ENCODE measurements at places on chromosomes 11 and 22.

DNA sequence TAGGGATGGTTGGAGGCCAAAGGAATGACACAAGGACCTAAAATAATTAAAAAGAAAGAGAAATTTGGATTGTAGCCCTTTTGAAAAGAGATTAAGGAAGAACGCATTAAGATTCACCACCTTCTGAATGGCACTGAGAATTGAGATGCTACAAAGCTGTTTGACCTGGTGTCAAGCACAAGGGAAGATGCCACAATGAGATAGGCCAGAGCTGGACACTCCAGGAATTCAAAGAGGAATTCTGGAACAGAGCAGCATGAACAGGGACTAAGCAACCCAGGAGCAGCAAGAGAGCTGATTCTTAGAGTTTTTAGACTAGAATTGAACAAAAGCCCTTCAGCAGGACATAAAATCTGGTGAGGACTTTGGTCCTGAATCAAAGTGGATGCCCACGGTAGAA, 11.6 kb upstream of the CECR2 start:
- DNase-seq: no peak
- H3K4me1 ChIP-seq: peaks cover 20% of the 10 kb centered on the region
- no peaks in the 10 kb centered on the region for H3K36me3 ChIP-seq
- peak overlapping the region; percentile 41 for H3K27ac ChIP-seq
- H3K27me3 ChIP-seq: no peaks in the 10 kb centered on the region
- H3K4me3 ChIP-seq: no peak overlapping the region

GRCh38 chr22:43342347-43343261, 568 bp downstream of the SCUBE1 start:
- H3K4me3 ChIP-seq: peak overlapping the region; percentile 87
- peaks cover 83% of the 10 kb centered on the region for H3K27me3 ChIP-seq
- peaks cover 57% of the 10 kb centered on the region for H3K4me1 ChIP-seq
- H3K27ac ChIP-seq: no peak overlapping the region
- DNase-seq: peak; percentile 45

DNA sequence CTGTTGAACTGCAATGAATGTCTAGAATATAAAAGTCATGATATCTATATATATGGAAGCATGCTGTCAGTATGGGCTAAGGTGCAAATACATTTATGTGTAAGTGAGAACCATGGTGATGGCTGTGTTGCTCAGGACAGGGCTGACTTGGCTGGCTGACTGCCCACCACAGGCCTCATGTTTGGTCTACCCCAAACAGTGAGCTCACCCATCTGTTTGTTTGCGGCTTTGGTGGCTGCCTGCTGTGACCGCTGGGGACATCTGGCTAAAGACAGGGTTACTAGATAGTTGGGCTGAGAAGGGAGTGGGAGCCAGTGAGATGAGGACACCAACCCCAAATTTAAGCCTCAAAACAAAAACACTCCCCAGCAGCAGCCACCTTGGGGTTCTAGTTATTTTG, 6.3 kb downstream of the CD44 start:
- no peaks in the 10 kb centered on the region for H3K36me3 ChIP-seq
- no peak overlapping the region for H3K27ac ChIP-seq
- H3K4me3 ChIP-seq: no peak overlapping the region

DNA sequence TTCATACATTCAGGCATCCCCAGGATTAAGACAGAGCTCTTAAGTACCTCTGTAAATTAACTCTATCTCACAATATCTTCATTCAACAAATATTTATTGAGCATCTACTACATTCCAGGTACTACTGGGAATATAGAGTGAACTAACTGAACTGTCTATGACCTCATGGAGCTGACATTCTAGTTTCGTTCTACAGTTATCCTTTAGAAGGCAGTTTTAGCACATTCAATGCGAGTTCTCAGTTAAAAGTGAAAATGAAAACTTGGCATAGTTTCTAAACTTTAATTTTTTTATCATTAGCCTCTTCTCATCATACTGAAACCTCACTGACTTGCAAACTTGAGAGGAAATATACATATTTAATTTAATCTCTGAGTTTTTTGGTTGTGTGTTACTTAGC, 10.7 kb upstream of the MS4A6E start:
- no peaks in the 10 kb centered on the region for H3K36me3 ChIP-seq
- no peak for DNase-seq
- no peak overlapping the region for H3K4me3 ChIP-seq
- H3K27me3 ChIP-seq: no peaks in the 10 kb centered on the region
- H3K4me1 ChIP-seq: no peaks in the 10 kb centered on the region

- H3K27ac ChIP-seq: no peak overlapping the region
- peaks cover 29% of the 10 kb centered on the region for H3K4me1 ChIP-seq
- H3K4me3 ChIP-seq: no peak overlapping the region
- peaks cover 8% of the 10 kb centered on the region for H3K27me3 ChIP-seq
These were observed 69.7 kb upstream of the BMAL1 start for GRCh38 chr11:13207665-13208594.

GRCh38 chr11:19739872-19740271, 27.2 kb downstream of the NAV2 start:
- no peak overlapping the region for H3K4me3 ChIP-seq
- H3K27ac ChIP-seq: no peak overlapping the region
- peaks cover 35% of the 10 kb centered on the region for H3K4me1 ChIP-seq
- H3K36me3 ChIP-seq: no peaks in the 10 kb centered on the region
- no peaks in the 10 kb centered on the region for H3K27me3 ChIP-seq

DNA sequence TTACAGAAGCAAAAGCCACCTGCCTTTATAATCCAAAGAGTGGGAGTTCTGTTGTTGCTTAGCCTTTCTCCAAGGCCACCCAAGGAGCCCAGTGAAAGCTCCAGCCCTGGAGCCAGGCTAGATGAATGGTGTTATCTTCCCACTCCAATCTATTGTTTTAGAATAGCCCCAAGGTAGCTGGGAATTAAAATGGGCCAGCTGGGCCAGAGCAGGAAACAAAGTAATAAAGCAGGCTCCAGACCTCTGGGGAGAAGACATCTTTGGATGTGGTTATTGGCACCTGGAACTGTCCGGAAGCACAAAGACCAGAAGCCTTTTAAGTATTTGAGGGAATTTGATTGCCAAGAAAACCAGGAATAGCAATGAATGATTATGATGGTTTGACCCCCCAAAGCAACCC, 8.8 kb downstream of the C11orf96 start:
- peaks cover 56% of the 10 kb centered on the region for H3K27me3 ChIP-seq
- H3K36me3 ChIP-seq: no peaks in the 10 kb centered on the region
- DNase-seq: no peak
- H3K4me3 ChIP-seq: no peak overlapping the region
- peaks cover 33% of the 10 kb centered on the region for H3K4me1 ChIP-seq

DNA sequence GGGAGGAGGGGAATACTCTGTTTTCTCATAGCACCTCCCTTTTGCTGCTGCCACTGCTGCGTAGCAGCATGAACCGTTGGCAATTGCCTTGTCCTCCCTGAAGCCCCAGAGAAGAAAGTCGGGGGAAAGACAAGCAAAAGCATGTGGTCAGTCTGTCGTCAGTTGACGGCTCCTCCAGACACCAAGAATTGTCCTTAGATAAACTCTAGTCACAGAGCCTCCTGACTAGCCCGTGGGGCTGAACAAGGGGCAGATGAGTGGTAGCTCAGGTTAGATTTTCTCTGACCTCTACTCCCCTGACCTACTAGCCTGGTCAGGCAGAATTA, 126.4 kb upstream of the HSD17B12 start:
- H3K4me3 ChIP-seq: no peak overlapping the region
- peaks cover 56% of the 10 kb centered on the region for H3K4me1 ChIP-seq
- no peak overlapping the region for H3K27ac ChIP-seq
- DNase-seq: no peak
- peaks cover 73% of the 10 kb centered on the region for H3K27me3 ChIP-seq

GRCh38 chr11:83285151-83285770, 906 bp downstream of the CCDC90B start:
- no peaks in the 10 kb centered on the region for H3K27me3 ChIP-seq
- H3K4me1 ChIP-seq: peaks cover 35% of the 10 kb centered on the region

Measured in nephron progenitor cell (in vitro differentiated cells).